Adrenal gland (tissue), 19 donors: ENCODE measurements at places on chromosomes 5 and 9. TPM values are rescaled to one million over a fixed set of nuclear protein-coding genes. Genes with fewer than 3 reads are reported as not detected.

DNA sequence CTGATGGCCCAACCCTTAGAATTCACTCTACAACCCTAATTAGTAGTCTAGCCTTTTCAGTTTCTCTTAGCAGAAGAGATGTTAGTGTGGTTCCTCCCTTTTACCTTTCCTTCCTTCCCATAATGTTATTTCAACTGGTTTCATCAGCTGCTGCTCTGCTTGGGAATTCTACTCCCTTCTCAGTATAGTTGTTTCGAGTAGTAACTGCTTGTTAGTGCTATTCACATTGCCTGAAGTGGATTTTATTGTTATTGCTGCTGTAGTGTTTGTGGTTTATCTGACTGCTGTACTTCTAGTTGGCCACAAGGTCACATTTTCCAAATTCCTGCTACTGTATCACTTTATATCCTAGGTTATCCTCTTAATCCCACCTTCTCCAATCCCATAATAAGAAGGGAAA lies 29.7 kb downstream of the SMIM15 start:
- no peak for DNase-seq
- H3K4me1 ChIP-seq, result no peaks in the 10 kb centered on the region
- no peaks in the 10 kb centered on the region for H3K27me3 ChIP-seq
- H3K36me3 ChIP-seq, result no peaks in the 10 kb centered on the region

GRCh38 chr5:69032009-69032408 lies 61.8 kb upstream of the SLC30A5 start:
- H3K4me1 ChIP-seq, result no peaks in the 10 kb centered on the region
- H3K36me3 ChIP-seq, result no peaks in the 10 kb centered on the region
- no peaks in the 10 kb centered on the region for H3K27me3 ChIP-seq
- no peak overlapping the region for H3K27ac ChIP-seq
- H3K4me3 ChIP-seq, result no peak overlapping the region

DNA sequence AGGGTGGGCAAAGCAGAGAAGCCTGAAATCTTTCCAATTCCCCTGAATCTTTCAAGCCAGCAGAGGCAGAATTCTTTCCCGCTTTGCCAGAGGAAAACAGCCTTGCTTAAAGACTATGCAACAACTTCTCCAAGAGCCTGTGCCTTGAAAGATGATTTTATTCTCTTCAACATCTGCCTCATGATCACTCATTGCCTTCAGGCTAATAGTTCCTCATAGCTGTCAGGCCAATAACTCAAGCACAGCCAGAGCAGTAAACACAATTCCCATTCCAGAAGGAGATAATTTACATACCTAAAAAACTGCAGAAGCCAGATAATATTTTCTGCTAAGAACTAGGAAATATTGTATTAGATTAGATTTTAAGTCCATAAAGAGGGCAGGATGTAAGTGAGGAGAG lies 92.3 kb upstream of the PUM3 start:
- no peaks in the 10 kb centered on the region for H3K27me3 ChIP-seq
- H3K27ac ChIP-seq, result no peak overlapping the region
- no peaks in the 10 kb centered on the region for H3K36me3 ChIP-seq
- DNase-seq, result no peak
- no peak overlapping the region for H3K4me3 ChIP-seq

DNA sequence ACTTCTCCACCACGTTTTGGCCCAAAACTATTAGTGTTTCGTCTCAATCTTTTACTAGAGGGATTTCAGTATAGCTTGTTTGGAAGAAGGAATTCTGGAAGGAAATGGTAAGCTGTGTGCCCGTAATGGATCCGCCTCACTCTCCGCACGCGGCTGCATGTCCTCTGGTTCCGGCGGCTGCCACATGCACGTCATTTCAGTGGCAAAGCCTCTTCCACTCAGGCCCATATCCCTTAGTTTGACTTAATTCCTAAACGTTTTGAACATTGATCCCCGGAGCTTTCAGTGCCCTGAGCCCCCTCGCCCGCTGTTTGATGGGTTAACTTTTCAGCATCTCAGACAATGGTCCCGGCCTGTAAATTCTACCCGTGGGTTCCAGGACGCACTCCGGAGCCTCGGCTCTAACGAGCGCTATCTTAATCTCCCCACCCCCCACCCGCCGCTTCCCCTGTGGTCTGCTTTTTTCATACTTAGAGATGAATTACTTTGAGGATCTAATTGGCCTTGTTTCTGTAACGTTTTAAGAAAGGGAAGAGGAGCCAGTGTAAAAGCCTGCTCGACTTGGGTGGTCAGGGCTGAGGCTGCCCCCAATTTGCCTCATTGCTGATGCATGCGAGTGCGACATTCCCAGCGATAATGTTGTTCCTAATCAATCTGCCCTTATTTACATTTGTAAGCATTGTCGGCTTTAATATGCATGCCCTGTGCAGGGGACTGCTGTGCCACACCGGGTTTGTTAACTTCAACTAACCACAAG lies 4.6 kb downstream of the PTCH1 start:
- H3K36me3 ChIP-seq, result no peaks in the 10 kb centered on the region
- H3K4me1 ChIP-seq, result peaks cover 13% of the 10 kb centered on the region
- no peaks in the 10 kb centered on the region for H3K27me3 ChIP-seq
- peak overlapping the region; percentile 95 for H3K4me3 ChIP-seq
- DNase-seq, result no peak
- H3K27ac ChIP-seq, result peak overlapping the region; percentile 96

The OR1J4 gene
- total RNA-seq, result not detected

The GCNT1 gene
- total RNA-seq, result 3.8 TPM

The PRR7 gene
- total RNA-seq, result 8.8 TPM

The OBP2B gene
- total RNA-seq, result not detected

The GPR150 gene
- 0.35 TPM for total RNA-seq

DNA sequence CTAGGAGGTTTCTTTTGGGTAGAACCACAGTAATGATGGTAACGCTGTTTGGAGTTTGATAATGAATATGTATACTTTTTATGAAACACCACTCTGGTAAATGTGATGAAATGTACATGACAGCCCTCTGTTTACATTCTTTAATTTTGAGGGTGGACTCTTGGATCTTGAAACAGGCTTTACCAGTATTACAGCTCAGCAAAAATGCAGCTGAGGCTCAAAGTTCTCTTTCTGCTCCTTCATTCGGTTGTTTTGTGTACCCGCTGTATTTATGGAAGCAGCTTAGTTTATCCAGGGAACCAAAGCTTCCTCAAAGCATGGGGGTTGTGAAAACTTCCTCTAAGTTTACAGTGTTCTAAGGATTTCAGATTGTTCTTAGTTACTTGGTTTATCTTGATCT lies 11.1 kb downstream of the GAPVD1 start:
- no peak overlapping the region for H3K4me3 ChIP-seq
- DNase-seq, result no peak
- peaks cover 45% of the 10 kb centered on the region for H3K4me1 ChIP-seq
- no peaks in the 10 kb centered on the region for H3K27me3 ChIP-seq
